ENCODE measurements at places on chromosomes 2 and 18. TPM values are rescaled to one million over a fixed set of nuclear protein-coding genes. Genes with fewer than 3 reads are reported as not detected.

ZSWIM2 gene
- not detected for total RNA-seq

SPOPL gene
- total RNA-seq, result 13.9 TPM

ST8SIA3 gene
- not detected for total RNA-seq

NTSR2 gene
- total RNA-seq, result not detected

IHH gene
- total RNA-seq, result under 0.01 TPM

AFF3 gene
- total RNA-seq, result under 0.01 TPM

ABHD3 gene
- total RNA-seq, result 4.3 TPM

POTEC gene
- total RNA-seq, result not detected

FAM228A gene
- 0.79 TPM for total RNA-seq

CXCR1 gene
- not detected for total RNA-seq

CKAP2L gene
- total RNA-seq, result 9.1 TPM

CAPN14 gene
- 0.12 TPM for total RNA-seq

ZAP70 gene
- not detected for total RNA-seq

Measured in aortic smooth muscle cell (primary cell).